GM12865 (cell line): ENCODE measurements at places on chromosomes 4 and X.

DNA sequence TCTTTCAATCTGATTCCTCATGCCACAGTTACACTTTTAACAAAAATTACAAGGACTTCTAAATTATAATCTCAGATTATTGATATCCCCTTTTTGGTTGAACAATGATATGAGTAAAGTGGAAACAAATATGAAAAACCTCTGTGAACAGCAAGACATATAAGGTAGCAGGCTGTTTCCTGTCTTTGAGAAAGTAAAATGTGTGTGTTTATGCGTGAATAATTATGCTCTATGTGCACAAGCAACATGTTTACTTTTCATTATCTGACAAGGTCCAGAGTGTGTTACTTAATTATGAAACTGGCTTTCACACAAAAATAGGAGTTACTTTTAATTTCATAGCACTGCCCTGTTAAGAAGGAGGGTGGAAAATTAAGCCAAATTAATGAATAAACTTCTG is 43.1 kb downstream of the DDIT4L start:
- peak; percentile 10 for DNase-seq

GRCh38 chrX:14243823-14244222 is 214.1 kb upstream of the GEMIN8 start:
- DNase-seq: no peak

- DNase-seq: no peak
Measured at GRCh38 chrX:19734111-19734510, 153.3 kb downstream of the SH3KBP1 start.

DNA sequence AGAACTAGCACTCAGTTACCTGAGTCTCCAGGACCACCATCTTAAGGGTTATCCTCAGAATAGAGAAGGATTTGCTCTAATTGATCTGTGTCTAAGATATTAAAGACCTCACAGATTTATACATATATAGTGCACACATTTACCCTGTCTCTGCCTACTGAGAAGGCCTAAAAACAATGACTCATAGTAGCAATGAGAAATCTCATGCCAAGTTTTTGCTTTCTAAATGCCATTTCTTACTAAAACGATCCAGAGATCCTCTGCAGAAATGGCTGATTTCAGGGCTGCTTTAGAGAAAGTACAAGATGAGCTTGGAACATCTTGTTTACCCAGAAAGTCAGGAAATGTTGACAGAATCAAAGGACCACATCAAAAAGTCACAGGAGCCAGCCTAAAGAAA is 79.1 kb upstream of the INPP4B start:
- DNase-seq: no peak

DNA sequence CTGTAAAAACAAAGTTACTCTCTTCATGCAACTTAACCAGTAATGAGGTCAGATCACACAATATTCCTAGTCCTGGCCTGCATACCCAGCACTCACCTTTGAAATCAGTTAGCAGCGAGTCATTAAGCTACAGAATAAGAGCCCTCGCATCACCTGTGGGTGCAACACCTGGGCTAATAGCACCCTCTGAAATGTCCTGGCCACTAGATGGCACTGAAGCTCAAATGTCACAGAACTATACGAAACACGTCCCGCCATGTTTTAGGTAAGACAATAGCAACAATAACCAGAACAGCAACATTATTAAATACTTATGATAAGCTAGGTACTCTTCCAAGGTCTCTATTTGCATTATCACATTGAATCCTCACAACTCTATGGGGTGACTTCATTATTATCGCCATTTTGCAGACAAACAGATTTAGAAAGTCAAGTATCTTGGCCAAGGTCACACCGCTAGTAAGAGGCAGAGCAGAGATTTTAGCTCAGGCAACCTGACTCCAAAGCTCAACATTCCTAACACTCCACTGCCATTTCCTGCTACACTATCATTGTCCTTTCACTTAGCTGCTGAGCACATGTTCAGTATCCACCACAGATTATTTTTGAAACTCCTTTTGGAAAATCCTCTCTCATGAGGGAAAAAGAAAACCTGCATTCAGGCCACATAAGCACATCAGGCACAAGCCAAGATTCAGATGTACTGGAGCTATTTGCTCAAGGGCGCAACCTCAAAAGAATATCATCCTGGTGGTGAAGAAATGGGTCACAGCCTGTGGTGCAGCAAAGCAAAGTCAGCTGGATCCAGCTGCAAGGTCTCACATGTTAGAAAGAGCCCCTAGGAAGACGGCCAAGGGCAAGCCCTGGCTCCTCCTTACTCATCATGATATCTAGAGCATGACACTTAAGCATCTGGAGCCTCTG is 59.5 kb upstream of the KDR start:
- DNase-seq: peak; percentile 61

DNA sequence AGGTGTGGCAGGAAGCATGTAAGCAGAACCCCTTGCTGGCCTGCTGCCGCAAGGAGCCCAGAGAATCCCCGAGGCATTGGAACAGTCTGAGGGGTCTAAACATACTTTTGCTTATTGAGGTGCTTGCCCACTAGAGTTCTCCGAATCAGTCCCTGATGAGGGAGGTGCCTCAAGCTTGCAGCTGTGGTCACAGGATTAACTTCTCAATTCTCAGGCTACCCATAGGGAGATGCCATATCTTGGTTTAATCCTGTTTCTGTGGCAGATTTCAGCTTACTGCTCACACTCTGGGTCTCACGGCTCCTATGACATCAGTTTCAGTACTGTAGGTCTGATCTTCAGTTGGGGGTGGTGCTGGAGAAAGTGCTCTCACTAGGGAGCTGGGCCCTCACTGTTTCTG is 39.9 kb downstream of the CCNG2 start:
- DNase-seq: peak; percentile 48
